ENCODE measurements at places on chromosomes 1 and 21.

GRCh38 chr1:177278626-177279390, 108.0 kb downstream of the BRINP2 start:
- DNase-seq: no peak

- no peak for DNase-seq
These were observed 168.4 kb upstream of the DMRTA2 start for GRCh38 chr1:50591598-50591997.

DNA sequence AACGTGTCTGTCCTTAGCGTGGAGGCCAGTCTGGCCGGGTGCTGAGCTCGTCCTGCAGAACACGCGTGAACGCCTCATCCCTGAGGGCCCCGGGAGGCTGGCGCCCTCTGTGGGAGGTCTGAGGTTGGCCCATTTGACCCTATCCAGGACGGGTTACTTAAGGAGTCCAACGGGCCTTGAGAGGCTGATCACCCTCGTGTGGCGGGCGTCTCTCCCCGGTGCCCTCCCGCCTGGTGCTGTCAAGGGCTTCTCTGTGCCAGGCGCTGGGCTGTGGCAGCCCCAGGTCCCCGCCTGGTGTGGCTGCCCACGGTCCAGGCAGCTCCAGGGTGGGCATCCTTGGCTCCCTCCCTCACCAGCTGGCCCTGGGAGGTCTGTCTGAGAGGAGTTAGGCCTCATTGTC, 9.7 kb downstream of the SKI start:
- DNase-seq: no peak

DNA sequence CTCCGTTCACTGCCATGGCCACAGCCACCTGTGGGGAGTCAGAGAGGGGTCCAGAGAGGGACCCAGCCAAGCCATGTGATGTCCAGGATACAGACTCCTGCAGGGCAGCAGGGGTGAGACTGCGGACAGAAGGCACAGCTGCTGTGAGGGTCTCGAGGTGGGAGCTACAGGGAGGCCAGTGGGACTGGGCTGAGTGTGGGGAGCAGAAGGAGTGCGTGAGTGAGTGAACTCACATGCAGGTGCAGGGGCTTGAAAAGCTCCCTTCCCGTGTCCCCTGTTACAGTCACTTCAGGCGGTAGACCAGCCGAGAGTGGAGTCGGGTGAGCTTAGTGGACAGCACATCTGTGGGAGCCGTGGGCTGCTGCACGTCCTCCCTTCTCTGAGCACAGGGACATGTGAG, 42.4 kb downstream of the S100B start:
- no peak for DNase-seq

DNA sequence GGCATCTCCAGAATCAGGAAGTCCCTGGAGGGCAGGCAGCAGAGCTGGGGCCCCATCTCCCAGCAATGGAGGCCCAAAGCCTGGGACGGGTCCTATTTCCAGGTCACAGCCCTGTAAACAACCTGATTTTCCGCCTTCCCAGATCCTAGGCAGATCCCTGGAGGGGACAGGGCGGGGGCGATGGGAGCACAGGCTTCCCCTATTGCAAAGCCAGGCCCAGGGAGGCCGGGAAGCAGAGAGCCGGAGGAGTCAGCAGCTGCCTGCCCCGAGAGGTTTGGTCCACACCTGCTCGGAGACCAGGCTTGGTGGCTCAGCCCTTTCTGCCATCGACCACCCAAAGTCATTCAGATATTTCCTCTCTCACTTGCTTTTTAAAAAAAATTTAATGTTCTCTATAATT, 29.2 kb downstream of the CASZ1 start:
- DNase-seq: no peak

- DNase-seq: no peak
These were observed 33.3 kb downstream of the SLC66A1 start for GRCh38 chr1:19345391-19345790.

GRCh38 chr1:17108786-17109185, 10.5 kb downstream of the PADI2 start:
- DNase-seq: no peak

- no peak for DNase-seq
These were observed 8.3 kb downstream of the MAPKAPK2 start for GRCh38 chr1:206693029-206693428.

GRCh38 chr1:221469476-221469875, 272.4 kb downstream of the DUSP10 start:
- DNase-seq: no peak

DNA sequence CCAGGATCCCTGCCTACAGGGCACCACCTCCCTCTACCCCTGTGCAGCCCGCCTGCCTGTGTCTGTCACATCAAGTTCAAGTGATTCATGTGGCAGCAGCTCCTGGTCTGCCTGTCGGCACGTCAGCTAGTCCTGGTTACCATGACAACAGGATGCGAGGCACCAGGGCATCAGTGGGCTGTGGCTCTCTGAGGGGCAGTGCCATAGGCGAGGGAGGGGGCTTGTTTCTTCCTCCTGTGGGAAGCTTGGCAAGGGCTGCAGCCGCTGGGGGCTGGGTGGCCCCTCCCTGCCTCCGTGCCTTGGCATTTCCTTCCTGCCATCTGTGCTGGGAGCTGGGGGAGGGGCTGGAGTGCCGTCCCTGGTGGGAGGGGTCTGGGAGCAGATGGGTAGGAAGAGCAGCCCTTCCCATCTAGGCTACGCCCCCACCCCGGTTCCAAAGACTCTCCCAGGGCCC, 43.1 kb downstream of the FOXO6 start:
- DNase-seq: no peak

DNA sequence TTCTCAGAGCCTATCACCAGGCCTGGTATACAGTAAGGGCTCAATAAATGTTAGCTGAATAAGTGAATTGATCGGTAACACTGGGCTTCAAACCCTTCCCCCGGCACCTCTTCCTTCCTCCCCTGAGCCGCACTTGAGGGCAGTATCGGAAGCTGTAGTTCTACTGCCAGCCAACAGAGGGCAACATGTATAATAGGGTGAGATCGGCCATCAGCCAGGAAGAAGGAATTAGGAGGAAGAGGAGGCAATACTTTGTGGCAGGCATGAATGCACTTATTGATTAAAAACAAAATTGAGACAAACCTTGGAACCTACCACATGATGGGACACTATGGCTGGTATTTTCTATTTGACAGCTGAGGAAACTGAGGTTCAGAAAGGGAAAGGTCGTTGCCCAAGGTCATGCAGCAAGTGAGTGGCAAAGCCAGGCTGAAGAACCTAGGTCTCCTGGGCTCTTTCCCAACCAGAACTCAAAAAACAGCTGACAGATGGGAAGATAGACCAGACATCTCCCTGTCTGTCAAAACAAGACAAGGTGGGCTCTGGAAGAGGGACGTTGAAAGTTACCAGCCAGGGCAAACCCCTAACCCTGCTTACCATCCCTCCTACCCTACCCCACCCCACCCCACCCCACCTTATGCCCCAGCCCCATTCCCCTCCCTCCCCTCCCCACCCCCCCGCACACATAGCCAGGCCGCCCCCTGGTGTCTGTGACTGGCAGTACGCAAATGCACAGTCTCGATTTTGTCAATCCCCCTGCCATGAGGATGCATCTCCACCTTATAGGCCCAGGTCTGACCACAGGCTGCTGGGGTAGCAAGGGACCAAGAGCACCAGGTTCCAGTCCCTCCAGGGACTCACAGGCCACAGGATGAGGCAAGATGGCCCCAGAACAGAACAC, 107.3 kb upstream of the RUNX3 start:
- no peak for DNase-seq

GRCh38 chr1:89069951-89070350, 4.9 kb upstream of the GBP1 start:
- DNase-seq: no peak

GRCh38 chr1:204417074-204417997, 5.7 kb upstream of the PPP1R15B start:
- DNase-seq: no peak

GRCh38 chr1:4978660-4979390, 324.4 kb downstream of the AJAP1 start:
- no peak for DNase-seq

- DNase-seq: no peak
These were observed 1.4 kb upstream of the TNFRSF14 start for GRCh38 chr1:2554621-2555387.

- no peak for DNase-seq
These were observed 2.4 kb downstream of the VPS13D start for GRCh38 chr1:12232221-12232620.

Measured in stimulated activated CD8-positive, alpha-beta memory T cell treated with anti-CD3 and anti-CD28 coated beads, Interleukin-15, amount 100 ng/mL, for 48 hours (primary cell).